ENCODE measurements at places on chromosomes 2 and 18.

DNA sequence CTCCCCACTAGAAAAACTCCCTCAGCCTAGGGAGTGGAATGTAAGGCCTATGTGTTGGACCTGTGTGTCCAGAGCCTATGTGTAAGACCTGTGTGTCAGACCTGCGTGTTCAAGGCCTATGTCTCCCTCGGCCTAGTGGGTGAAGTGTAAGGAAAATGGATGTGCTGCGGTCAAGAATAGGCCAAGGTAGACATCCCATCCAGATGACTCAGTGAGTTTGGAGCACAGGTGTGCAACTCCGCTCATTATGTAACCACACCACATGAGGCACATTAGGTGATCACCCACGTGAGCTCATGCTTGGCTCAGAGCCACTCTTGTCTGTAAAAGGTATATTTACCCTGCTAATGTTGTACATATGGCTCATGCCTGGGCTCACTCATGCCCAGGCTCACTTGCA, 565.3 kb upstream of the CRIM1 start:
- DNase-seq, result no peak

GRCh38 chr18:35132021-35132902, 91.0 kb downstream of the MAPRE2 start:
- no peak for DNase-seq

DNA sequence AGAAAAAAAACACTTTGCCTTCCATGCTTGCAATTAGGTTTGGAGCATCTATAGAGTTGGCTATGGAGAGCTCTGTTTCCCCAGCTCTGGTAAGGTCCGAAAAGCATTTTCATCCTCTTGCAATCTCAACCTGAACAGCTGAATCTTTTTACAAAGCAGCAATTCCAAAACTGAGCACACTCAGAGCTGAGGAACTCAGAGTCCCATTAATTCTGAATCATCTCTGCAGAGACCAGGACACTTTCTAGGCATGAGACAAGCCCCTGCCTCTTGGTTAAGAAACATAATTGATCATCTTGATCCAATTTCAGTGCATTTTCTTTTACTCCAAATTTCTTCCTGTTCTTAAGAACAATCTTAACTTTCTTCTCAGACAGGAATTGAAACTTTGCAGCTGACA, 4.2 kb downstream of the CNGA3 start:
- no peak for DNase-seq

DNA sequence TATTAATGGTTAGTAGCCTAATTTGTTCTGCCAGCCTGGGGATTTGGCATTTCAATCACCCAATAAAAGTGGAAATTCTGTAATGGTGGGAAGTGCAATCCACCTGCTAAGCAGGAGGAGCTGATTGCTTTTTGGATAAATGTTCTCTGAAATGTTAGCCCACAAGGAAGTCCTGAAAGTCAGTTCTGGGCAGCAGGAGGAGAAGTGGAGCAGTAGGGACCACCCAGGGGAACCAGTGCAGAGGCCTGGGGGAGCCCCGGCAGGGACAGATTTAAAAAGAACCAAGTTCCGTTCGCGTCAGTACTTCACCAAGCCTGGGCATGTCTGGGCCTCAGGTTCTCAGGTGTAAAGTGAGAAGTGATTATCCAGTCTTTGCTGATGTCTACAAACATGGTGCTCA, 248.5 kb upstream of the RAB6C start:
- no peak for DNase-seq

DNA sequence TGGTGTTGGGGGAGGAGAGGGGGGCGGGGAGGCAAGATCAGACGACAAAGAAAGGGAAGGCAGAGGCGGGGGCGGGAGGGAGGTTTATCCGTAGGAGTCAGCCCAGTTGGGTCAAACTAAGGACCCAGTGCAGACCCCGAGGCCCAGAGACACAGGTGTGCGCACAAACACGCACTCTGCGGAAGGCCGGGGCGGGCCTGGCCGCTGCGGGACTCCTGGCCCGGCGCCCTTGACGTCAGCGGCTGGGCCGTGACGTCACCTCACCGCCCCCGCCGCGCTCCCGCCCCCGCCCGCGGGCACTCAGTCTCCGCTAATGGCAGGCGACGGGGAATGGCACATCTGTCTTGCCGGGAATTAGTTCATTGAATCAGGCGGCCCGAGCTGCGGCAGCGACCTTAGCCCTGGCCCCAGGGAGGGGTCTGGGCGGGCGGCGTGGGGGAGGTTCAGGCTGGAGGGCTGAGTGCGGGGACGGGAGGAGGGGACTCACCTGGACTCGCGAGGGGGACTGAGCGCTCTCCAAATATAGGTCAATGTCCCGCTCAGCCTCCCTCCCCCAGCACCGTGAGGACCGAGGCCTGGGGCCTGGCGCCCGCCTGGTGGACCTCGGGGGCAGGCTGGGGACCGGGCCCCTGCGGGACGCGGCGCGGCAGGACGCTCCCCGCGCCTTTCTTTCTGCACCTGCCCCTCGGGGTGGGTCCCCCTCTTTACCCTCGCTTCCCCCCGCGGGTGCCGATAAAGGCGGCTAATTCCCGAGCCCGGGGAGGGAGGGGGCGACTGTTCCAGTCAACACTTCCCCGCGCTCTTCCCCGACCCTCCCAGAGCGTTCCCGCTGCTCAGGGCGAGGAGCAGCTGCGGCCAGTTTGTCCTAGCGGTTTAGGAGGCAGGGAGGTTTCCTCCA, 15.5 kb upstream of the ECEL1 start:
- DNase-seq, result no peak

DNA sequence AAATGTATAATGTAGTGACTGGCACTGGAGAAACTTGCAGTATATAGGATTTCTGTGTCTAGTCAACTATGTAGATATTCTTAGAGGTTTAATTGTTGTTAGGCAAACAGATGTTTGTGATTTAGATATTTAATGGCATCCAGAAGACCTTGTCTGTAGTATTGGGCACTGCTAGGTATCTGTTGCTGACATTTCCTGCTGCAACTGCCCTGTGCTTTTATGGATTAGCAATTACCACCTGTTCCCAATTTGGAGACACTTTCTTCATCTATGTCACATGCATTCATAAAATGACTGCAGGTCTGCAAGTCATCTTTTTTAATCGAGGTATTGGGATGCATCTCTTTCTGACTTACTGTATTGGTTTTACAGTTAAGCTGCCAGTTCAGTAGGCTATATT, 71.3 kb downstream of the ITGA4 start:
- DNase-seq, result no peak

- DNase-seq, result no peak
These were observed 304.4 kb upstream of the SLC39A10 start for GRCh38 chr2:195352581-195352980.

GRCh38 chr18:67919316-67919715, 402.8 kb upstream of the DSEL start:
- no peak for DNase-seq

DNA sequence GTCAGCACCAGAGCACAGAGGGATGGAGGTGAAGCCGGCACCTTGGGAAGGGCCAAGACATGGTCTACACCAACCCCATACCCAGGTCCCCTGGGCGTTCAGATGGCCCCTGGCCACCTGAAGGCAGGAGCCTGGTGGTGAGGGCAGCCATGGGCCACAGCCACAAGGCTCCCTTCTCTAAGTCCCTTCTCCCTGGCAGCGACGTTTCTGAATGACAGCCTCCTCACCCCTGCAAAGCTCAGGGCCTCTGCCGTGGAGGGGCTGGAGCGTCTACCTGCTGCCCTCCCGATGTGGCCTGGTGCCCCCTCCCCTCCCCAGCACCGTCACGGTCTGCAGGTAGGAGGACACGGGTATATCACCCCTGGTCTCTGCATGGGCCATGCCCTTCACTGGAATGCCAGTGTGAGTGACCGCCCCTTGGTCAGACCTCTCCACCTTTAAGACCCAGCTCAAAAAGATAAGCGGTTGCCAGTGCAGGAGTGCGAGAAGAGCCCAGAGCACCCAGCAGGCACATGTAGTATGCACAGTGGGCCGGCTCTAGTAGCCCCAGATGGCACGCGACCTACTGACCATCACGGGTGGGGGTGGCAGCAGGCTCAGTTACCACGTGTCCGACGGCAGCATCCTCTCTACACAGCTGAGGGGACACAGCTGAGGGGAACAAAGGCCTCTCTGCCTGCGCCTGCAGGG, 46.6 kb downstream of the HS6ST1 start:
- no peak for DNase-seq

DNA sequence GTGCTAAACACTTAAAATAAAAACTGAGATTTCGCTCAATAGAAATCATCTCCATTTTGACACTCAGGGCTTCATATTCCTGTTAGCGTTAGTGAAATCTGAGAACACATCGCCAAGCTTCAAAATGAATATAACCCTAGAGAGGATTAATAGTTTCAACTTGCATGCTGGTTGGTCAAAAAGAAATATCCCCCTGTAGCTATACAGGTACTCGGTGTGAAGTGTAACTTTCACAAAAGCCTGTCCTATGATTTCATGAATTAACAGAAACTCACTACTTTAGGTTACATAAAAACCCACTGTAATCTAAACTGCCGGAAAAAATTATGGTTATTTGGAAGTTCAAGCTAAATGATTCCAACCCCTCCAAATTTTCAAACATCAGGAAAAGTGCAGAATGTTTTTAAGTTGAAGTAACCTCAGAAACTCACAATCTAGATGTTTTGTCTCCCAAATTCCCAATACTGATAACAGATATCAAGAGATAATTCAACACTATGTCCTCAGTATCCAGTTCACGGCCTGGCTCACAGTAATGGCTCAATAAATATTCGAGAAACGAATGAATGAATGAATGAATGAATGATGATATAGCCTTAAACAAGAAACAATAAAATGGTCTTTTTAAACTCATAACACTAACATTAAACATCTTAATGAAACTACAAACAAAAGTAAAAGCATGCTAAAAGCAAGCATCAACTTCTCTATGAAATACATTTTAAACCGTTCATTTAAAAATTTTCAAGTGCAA, 2.5 kb downstream of the TLK1 start:
- no peak for DNase-seq

GRCh38 chr18:76385681-76385975, 109.4 kb downstream of the ZNF516 start:
- DNase-seq, result no peak

DNA sequence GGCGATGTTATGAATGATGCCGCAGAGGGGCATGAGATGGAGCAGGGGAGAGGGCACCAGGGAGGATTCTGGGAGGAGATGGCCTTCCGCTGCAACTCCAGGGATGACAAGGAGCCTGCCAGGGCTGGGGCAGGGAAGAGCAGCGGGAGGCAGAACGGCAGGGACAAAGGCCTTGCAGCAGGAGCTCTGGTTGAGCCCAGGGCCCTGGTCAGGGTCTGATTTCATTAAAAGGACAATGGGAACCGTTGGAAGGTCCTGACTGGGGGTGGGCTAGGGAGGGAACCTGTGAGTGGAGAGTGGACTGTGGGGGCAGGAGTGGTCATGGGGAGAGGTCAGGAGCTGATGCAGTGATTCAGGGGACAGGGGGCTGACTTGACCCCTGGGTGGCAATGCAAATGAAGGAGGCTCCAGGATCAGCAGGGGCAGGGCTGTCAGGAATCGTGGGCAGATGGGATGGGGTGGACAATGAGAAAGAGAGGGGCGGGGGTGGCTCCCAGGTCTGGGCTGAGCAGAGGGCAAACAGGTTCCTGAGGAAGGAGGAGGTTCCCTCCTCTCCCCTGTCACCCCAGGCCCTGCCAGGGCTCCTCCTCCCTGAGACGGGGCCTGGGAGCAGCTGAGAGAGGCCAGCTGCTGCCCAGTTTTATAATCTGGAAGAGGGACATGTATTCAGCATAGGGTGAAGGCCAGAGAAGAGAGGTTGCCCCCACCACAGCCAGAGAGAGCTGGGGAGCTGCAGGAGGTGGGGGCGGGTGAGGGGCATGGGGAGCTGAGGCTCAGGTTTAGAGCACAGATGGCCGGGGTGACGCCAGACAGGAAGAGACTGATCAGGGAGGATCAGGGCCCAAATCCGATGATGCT, 7.3 kb upstream of the DUSP2 start:
- no peak for DNase-seq

DNA sequence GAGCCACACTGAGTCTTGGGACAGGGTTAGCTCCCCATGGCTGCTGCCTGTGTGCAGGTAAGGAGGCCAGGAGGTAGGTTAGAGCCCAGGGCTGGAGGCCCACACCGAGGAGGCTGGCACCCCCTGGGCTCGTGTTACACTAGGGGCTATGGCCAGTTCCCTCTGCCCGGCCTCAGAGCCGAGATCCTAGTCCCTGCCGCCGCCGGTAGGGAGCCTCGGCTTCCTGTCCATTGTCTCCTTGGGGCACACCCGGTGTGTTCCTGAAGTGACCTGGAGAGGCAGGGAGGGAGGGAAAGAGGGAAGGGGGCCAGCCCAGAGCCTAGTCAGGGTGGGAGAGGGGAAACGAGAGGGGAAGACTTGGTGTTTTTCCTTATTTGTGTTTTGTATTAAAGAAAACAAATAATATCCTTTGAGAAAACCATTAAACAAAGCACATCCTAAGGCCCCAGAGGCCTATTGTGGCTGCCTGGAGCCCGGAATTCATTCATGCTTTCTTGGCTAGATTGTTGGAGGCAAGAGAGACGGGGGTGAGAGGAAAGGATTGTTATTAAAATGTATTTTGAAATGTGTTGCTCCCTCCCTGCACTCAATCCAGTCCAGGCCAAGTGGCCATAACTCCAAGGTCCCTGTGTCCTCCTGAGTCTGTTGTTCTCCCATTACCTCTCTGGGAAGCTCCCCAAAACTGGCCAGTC, 170.7 kb downstream of the CTIF start:
- no peak for DNase-seq

GRCh38 chr2:7666596-7667259, 749.5 kb downstream of the RNF144A start:
- no peak for DNase-seq

GRCh38 chr18:23541349-23542093, 38.2 kb downstream of the RMC1 start:
- no peak for DNase-seq

- DNase-seq, result no peak
These were observed 539.4 kb upstream of the CDH2 start for GRCh38 chr18:28716338-28716737.

Measured in GM03348 (cell line).